ENCODE measurements at places on chromosomes 4 and X.

- DNase-seq: no peak
These were observed 241.7 kb upstream of the BMP3 start for GRCh38 chr4:80788798-80789197.

- DNase-seq: no peak
These were observed 116.3 kb downstream of the HS3ST1 start for GRCh38 chr4:11312389-11312788.

DNA sequence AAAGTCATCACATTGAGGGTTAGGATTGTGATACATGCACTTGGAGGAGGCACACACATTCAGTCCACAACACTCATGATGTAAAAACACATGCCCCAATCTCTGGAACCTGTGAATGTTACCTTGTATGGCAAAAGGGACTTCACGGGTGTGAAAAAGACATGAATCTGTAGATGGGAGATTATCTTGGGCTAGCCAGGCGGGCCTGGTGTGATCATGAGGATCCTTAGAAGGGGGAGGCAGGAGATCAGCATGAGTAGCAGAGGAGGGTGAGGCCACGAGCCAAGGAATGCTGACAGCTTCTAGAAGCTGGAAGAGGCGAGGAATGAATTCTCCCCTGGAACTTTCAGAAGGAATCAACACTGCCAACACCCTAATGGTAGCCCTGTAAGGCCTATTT lies 77.5 kb upstream of the ENPP6 start:
- no peak for DNase-seq

- DNase-seq: no peak
These were observed 192.8 kb downstream of the CCNG2 start for GRCh38 chr4:77349796-77350195.

GRCh38 chr4:3679851-3680311 lies 86.3 kb upstream of the ADRA2C start:
- DNase-seq: no peak

DNA sequence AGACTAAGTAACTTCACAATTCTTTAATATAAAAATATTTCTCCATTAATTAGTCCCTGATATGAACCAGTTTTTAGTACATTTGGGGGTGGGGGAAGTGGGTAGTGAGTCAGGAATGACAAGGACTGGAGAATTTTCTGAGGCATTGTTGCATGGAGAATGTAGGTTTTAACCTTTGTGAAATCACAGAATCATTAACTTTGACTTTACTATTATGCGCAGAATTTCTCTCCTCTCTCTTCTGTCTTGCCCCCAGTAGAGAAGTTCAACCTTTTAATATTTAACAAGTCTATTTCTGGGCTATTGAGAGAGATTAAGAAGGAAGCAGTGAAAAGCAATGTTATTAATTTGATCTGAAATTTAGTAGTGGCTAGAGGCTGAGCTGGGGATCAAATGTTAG lies 597.0 kb downstream of the PCDH18 start:
- DNase-seq: no peak

DNA sequence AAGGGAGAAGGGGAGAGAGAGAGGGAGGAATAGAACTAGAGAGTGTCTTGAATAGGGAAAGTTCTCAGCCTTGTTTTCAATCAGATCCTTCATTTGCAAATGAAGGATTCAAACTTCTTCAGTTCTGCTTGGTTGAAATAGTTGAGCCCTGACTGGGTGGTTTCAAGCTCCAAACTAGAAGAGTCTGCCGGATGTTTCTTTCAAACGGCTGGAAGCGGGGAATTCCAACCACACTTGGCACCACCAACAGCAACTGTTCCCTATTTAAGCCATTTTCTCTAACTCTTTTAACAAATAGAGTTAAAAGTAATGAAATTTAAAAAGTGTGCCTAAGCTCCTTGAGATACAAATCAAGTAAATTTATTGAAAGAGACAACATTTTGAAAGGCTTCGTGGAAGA lies 67.5 kb upstream of the DDX60 start:
- no peak for DNase-seq

DNA sequence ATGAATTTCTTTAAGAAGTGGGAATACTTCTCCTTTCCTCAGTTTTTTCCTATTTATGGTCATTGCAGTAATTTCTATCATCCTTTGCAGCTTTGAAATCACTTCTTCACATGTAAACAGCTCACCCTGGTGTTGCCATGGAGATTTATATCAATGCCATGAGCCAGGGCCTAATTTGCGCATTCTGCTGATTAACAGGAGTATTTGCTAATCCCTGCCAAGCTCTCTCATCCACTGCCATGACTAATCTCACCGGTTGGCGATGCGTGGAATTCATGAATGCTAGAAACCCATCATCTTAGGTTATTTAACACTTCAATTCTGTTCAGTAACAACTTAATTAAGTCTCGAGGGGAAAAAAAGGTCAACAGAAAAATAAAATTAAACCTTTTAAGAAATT lies 11.8 kb upstream of the FGF13 start:
- no peak for DNase-seq

DNA sequence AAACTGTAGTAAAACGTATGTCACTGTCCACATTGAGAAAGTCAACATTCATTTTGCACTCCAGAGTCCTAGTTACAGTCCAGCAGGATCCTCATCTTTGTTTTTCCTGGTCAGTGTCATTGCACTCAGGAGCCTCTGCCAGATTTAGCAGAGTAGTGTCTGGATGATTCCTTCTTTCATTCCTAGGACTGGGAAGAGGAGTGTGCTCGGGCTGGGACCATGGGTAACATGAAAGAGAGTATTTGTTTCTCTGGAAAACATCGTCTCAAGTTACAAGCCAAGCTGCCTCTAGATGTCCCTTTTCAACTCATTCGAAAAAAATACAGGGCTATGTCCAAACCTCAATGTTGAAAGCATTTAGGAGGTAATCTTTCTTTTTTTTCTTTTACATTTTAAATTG lies 69.9 kb upstream of the TNIP3 start:
- DNase-seq: no peak

DNA sequence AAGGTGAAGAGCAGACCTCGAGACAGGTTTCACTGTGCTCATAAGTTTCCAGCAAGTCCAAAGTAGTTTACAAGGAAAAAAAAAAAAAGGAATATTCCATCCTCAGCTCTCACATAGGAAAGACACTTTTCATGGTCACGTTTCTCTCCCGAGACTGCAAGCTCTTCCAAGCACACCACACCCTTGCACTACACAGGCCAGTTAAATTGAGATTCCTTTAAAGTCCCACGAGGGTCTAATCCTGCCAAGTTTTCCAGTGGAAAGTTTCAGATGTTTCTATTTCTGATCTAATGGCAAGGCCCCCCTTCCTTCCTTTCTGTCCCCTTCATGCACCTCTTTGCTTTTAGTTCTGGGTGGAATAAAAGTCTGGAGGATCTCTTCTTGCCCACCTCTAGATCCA lies 67.9 kb upstream of the PCDH19 start:
- DNase-seq: no peak

DNA sequence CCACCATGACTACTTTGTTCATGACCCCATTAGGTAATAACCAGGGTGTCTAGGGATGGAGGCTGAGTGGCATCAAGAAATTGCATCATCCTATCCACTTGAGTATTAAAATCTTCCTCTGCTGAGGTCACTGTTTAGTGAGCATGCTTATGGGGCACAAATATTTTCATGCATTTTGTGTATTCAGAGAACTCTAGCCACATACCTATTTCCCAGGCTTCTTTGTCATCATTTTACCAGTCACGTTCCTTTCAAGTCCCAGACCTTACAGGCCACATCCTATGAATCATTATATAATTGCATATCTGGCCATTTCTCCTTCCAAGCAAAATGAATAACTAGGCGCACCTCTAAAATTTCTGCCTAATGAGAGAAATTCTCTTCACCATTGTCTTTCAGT lies 1882.9 kb upstream of the AGA start:
- no peak for DNase-seq

DNA sequence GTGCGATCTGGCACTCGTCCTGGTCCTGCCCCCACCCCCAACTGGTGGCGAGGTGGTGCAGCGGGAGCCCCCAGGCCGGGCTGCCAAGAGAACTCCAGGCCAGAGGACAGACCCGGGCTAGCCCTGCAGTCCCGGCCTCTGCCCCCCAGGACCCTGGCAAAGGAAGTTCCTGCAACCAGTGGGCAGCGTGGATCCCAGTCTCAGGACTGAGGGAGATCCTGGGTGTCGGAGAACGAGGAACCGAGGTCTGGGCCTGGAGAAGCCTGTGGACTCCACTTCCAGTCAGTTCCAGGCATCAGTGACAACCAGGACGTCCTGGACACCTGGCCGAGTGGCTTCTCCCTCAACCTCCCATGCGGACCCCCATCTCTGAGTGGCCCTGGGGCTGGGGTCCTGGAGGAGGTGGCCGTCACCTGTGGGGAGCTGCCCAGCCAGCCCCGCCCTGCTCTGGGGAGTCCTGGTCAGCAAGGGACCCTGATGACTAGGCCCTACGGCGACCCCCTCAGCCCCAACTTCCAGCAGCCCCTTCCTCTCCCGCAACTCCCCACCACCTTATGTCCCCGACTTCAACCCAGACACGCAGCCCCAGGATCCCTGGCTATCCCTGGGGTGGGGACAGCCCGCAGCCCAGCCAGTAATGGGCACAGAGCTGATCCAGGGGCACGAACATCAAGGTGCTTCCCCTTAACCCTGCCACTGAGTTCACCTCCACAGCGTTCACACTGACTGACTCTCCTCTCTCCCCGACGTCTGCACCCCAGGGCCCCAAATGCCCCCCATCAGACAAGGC lies 53.7 kb upstream of the NKX1-1 start:
- DNase-seq: no peak

GRCh38 chr4:8736090-8736825 lies 135.4 kb downstream of the HMX1 start:
- DNase-seq: no peak

- no peak for DNase-seq
These were observed 443.9 kb downstream of the GPAT3 start for GRCh38 chr4:83979773-83980172.

- no peak for DNase-seq
These were observed 71.0 kb downstream of the STARD8 start for GRCh38 chrX:68718443-68718820.

GRCh38 chr4:60683357-60683756 lies 516.8 kb upstream of the ADGRL3 start:
- DNase-seq: no peak

DNA sequence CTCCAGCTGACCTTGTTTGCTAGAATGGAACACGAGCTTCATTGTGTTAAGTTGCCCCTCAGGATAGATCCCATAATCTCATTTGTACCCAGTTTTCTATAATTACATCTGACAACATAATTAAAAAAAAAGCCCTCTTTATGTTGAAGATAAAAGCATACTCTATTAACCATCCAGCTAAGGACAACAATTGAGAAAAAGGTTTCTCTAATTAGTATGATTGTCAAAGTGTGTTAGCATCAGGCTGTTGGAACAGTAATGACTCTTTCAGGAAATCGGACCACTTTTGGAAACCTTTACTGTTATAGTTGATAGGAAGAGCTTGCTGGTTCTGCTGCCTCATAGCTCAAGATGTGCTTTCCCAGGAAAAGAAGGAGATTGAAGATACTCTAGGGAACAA lies 172.6 kb downstream of the FHIP1A start:
- no peak for DNase-seq

- DNase-seq: no peak
These were observed 111.9 kb downstream of the SLC10A6 start for GRCh38 chr4:86737244-86737643.

- no peak for DNase-seq
These were observed 103.6 kb upstream of the ADGRG2 start for GRCh38 chrX:19225909-19226308.

GRCh38 chr4:152015597-152016302 lies 254.9 kb upstream of the GATB start:
- DNase-seq: no peak

DNA sequence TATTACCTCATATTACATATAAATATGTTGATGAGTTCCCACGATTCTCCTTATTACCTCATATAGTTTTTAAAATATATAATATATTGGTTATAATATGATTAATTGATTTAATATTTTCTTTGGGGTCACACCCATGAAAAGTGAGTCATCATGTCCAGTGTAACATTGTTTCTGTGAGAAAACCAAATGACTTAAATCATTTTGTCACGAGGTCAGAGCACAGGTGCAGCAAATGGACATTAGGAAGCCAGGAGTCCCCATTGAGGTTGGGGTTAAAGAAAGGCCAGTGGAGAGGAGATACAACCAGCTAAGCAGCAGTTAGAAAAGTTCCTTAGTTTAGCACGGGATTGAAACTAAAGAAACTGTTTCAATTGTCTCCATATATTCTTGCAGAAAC lies 133.9 kb upstream of the RAPGEF2 start:
- DNase-seq: no peak

DNA sequence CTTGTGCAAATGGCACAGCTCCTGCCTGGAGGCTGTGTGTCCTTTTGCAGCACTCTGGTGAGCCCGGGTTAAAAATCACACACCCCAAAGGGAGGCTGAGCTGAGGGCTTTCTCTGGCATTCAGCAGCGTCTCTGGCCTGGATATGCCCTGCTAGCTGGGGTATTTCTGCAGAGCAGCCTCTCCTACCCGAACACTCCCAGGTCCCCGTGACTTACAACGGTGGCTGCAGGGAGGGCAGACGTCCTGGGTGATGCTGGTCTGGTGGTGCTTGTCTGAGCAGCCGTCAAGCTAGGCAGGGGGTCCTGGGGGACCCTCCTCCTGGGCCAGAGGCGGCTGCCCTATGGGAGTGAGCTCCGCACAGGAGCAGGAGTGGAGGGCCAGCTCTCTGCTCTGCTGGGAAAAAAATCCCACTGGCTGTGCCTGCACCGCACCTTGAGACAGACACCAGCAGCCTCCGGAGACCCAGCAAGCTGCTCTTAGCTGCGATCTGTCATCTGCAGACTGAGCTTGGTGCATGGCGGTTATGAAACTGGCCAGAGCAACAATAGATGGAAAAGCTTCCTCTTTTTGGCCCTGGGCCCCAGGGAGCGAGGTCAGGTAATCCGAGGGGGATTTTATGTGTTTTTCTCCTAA lies 41.3 kb upstream of the ASMTL start:
- DNase-seq: no peak

- DNase-seq: no peak
These were observed 70.4 kb downstream of the LDB2 start for GRCh38 chr4:16827794-16828724.

DNA sequence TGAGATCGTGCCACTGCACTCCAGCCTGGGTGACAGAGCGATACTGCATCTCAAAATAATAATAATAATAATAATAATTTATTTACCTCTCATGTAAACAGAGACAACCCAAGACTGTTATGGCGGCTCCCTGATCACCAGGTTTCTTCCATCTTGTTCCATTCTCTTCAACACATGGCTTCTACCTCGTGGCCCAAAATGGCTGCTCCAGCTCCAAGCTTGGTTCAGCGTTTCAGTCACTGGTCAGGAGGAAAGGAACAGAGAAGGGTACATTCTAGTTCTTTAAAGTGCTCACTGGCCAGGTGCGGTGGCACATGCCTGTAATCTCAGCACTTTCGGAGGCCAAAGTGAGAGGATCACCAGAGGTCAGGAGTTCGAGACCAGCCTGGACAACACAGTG lies 24.9 kb upstream of the CHRNA9 start:
- no peak for DNase-seq

DNA sequence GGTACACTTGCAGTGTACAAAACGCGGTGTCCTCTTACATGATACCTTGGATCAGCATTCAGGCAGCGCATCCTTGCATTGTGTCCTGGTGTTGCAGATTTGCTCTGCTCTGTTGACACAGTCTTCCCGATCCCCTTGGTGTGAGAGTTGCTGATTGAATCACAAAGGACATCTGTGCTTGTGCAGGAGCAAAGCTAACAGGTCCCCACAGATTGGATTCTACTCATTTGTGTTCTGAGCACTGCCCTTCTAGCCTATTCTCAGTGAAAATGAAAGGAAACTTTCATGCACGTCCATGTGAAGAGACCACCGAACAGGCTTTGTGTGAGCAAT lies 171.4 kb downstream of the FRMPD4 start:
- no peak for DNase-seq

- no peak for DNase-seq
These were observed 2.3 kb upstream of the ADAMTS3 start for GRCh38 chr4:72571337-72571736.

- no peak for DNase-seq
These were observed 344.2 kb downstream of the MAPK10 start for GRCh38 chr4:86015412-86016350.
